ENCODE measurements at places on chromosomes 6 and 20. TPM values are rescaled to one million over a fixed set of nuclear protein-coding genes. Genes with fewer than 3 reads are reported as not detected.

- no peak for DNase-seq
Observed at GRCh38 chr6:85078058-85078457, 313.7 kb upstream of the TBX18 start.

DNA sequence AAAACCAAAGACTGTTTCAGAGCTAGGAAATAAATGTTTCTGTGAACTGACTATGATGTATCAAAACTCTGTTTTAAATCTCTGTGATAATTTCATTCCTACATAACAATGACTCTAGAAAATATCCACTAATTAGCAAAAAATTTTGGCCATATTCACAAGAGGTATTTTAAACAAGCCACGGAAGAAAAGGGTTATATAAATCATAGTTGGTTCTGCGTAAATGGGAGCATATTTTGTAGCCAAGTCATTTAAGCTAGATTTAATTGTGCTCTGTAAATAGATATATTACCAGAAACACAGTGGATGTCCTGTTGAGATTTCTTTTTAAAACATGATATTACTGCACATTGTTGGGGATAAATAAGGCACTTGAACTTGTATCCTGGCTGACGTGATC lies 416.5 kb upstream of the PLCB4 start:
- DNase-seq, result no peak

The FGD2 gene
- total RNA-seq, result 13.5 TPM

DNA sequence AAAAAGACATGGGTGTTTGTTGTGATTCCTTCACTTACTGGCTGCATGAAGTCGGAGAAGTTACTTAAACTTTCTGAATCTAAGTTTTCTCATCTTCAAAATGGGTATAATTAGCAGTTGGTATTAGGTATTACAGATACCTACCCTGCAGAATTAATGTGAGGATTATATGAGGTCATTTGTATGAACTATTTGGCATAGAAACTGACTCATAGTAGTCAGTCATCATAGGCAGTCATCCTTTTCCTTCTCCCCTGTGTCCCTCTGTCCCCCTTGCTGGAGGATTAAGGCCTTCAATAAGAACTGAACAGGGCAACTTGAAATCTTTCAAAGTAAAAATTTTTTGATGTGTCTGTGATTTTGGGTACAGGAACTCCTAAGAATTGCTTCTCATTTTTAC lies 26.3 kb downstream of the RALGAPB start:
- no peak for DNase-seq

GRCh38 chr6:32815996-32816395 lies 806 bp downstream of the HLA-DOB start:
- no peak for DNase-seq

DNA sequence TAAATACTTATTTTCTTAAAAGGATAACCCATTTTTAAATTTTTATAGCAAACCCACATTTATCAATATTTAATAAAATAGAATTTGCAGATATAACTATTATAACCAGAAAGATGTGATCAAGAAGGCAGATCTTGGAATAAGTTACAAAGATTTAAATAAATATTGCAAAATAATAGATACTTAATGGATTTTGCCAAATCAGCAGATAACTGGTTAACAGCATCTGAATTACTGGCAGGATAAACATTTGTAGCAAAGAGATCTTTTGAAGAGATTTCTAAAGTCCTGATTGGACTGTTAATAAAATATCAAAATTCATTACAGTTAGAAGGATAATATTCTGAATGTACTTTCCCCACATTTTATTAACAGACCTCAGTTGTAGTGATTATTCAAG lies 144.2 kb downstream of the PDSS2 start:
- DNase-seq, result no peak

The JARID2 gene
- total RNA-seq, result 11.2 TPM

DNA sequence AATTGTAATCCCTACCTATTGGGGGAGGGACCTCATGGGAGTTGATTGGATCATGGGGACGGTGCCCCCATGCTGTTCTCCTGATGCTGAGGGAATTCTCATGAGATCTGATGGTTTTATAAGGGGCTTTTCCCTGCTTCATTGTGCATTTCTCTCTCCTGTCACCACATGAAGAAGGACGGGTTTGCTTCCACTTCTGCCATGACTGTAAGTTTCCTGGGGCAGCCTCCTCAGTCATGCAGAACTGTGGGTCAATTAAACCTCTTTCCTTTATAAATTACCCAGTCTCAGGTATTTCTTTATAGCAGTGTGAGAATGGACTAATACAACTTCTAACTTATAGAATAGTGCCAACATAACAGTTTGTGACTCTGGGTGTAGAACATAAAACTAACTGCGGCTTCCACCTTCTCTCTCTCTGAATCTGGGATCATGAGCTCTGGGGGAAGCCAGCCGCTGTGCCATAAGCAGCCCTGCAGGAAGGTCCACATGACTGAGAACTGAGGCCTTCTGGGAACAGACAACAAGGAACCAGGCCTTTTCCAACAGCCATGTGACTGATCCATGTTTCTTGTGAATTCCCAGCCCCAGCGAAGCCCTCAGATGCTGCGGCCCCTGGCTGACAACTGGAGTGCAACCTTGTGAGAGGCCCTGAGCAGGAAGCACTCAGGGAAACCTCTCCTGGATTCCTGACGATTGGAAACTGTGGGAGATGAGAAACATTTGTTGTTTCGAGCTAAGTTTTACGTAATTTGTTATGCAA lies 3.4 kb upstream of the HLA-A start:
- no peak for DNase-seq

The RFX6 gene
- 1.3 TPM for total RNA-seq

The ARMC2 gene
- total RNA-seq, result 3.8 TPM

- DNase-seq, result no peak
Observed at GRCh38 chr6:11683871-11684270, 94.7 kb downstream of the ADTRP start.

DNA sequence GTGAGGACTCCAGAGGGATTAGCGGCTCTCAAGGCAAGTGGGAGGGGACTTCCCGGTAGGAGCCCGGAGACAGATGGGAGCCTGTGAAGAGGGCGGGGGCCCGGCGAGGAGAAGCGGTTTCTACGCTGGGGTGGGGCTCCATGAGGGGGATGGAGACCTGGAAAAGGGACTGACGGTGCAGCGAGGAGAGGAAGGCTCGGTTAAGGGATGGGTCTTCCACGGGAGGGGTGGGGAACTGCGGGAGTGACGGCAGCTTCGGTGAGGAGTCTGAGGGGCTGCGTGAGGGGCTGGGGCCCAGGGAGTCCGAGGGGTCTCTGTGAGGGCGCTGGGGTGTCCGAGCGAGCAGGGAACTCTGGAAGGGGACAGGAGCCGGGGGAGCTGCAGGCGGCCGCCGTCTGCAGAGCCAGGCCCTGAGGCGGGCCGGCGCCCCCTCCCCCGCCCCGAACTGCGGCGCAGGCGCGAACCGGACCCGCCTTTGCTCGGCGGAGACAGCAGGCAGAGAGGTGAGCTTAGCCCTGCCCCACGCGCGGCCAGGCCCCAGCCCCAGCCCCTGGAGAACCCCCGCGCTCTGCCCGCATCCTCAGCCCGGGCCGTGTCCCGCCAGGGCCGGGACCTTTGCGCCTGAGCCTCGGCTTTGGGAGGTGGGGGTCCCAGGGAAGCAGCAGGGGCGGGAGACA lies at the start of gene NRSN2:
TSS of gene NRSN2 (plus strand) at position 472 of the 677 bp plus-strand sequence. CDS start 2,533 bp downstream, outside the sequence.
- peak; percentile 68 for DNase-seq

The PRR18 gene
- total RNA-seq, result not detected

DNA sequence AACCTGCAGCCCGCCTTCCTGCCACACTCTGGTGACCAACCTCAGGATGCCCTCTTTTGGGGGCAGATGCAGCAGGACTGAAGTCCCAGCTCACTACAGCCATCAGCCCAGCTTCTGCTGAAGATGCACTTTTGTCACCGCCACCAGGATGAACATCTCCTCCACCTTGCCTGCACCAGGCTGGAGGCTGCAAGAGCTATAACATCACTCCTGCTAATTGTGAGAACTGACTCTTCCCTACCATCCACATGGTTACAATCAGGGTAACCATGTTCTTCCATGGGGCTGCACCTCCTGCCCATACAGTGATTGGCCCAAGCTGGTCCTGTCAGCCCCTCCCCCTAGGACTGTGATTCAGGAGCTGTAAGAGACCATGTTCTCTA lies 2.0 kb upstream of the ACTL10 start:
- no peak for DNase-seq
